ENCODE measurements at places on chromosomes 6 and 20.

DNA sequence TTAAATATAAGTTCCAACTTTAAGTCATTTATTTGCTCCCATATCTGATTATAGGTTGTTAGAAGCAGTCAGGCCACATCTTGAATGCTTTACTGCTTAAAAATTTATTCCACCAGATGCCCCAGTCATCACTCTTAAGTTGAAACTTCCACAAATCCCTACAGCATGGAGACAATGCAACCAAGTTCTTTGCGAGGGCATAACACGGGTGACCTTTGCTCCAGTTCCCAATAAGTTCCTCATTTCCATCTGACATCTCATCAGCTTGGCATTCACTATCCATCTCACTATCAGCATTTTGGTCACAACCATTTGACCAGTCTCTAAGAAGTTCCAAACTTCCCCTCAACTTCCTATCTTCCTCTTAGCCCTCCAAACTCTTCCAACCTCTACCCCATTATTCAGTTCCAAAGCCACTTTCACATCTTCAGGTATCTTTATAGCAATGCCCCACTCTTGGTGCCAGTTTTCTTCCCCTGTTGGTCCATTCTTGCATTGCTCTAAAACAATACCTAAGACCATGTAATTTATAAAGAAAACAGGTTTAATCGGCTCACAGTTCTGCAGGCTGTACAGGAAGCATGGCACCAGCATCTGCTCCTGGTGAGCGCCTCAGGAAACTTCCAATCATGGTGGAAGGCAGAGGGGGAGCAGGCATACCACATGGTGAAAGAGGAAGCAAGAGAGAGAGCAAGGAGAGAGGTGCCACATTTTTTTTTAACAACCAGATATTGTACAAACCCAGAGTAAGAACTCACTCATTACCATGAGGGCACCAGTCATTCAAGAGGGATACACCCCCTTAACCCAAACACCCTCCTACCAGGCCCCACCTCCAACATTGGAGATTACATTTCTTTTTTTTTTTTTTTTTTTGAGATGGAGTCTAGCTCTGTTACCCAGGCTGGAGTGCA lies 15.9 kb upstream of the ITPR3 start:
- peak; percentile 60 for DNase-seq

DNA sequence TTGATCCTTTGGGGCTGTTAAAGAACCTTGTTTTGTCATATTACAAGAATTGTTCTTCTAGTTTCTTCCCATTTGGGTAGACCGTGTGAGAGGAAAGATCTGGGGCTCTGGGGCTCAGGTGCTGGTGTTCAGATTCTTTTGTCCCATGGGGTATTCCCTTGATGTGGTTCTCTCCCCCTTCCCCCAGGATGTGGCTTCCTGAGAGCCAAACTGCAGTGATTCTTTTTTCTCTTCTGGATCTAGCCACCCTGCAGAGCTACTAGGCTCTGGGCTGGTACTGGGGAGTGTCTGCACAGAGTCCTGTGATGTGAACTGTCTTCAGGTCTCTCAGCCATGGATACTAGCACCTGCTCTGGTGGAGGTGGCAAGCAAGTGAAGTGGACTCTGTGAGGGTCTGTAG lies 480.5 kb upstream of the MAN1A1 start:
- DNase-seq: no peak

DNA sequence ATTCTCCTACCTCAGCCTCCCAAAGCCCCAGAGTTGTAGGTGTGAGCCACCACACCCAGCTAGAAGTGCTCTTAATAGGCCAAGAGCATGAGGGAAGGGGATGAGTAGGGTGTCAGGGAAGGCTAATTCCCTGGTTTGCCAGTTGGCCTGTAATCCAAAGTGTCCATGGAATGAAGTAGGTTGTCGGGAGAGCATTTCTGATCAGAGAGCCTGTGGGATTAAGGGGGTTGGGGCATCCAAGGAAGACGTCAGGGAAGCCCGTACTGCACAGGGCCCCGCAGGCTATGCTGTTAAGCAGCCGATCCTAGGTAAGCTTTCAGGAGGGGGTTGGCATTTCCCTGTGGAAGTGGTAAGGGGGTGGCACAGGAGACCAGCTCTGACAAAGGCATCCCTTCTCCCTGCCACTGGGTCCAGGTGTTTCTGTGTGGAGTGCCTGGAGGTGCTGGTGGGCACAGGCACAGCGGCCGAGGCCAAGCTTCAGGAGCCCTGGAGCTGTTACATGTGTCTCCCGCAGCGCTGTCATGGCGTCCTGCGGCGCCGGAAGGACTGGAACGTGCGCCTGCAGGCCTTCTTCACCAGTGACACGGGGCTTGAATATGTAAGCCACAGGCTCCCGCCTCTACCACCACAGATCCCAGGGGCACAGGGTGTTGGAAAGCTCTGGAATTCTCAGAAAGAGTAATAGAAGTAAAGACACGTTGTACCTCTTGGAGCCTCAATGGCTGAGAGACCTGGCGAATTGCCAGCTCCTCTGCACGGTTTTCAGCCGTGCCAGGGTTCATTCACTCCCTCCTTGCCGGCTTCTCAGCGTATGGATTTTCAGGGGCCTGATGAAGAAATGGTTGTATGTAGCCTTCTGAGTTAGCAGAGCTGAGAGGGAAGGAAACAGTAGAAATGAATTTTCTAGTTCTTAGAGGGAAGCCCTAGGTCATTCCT lies 21.4 kb upstream of the MAPRE1 start:
- DNase-seq: no peak

- no peak for DNase-seq
Measured at GRCh38 chr6:75941509-75941908, 131.0 kb downstream of the IMPG1 start.

DNA sequence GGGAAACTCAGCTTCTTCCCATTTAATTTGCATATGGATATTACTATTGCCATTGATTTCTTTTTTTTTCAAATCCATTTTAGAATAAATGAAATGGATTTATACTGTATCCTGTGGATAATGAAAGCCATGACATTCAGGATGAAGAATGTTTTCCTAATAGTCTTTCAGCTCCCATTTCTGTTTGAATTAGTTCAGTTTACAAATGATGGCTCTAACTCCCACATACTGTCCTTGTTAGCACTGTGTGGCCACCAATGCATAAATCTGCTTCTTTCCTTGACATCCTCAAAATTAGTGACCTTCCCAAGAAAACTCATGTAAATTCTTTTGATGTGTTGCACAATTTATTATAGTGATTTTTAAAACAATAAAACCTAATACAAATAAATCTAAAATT lies 693.2 kb upstream of the GJE1 start:
- no peak for DNase-seq

- peak; percentile 78 for DNase-seq
Measured at GRCh38 chr6:148557796-148558321, 189.0 kb upstream of the UST start.

DNA sequence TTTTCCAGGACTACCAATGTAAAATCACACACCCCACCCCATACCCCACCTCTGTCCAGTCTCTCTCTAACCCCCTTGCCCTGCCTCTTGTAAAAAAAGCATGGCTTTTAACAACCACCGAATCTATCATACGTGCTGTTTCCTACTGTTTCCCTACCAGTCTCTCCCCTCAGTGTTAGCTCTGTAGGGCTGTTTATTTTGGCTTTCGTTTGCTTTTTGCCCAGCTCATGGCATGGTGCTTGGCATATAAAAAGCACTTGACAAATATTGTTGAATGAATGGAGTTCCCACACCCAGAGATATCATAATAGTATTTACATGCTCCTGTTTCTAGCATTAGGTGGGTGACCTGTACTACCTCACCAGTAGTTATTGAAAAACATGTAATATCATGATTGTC lies 148.2 kb downstream of the OPRM1 start:
- no peak for DNase-seq

GRCh38 chr6:146905181-146905704 lies 299.0 kb upstream of the STXBP5 start:
- no peak for DNase-seq

DNA sequence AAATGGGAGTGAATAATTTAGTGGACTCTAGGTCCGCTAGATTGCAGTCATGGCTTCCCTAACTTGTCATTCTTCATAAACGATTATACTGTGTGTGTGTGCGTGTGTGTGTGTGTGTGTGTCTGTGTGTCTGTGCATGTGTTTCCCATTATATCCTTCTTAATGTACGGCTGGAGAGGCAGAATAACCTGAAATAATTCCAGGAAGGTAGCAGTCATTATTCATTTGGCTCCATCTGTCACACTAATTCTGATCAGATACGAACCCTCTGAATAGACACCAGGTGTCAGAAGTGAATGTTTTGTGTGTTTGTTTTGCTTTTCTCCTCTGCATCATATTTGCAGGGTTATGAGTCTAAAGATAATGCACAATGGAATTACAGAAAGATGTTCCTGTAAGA lies 372.9 kb downstream of the DOK5 start:
- DNase-seq: no peak

GRCh38 chr6:164887660-164888059 lies 421.7 kb downstream of the C6orf118 start:
- DNase-seq: no peak

DNA sequence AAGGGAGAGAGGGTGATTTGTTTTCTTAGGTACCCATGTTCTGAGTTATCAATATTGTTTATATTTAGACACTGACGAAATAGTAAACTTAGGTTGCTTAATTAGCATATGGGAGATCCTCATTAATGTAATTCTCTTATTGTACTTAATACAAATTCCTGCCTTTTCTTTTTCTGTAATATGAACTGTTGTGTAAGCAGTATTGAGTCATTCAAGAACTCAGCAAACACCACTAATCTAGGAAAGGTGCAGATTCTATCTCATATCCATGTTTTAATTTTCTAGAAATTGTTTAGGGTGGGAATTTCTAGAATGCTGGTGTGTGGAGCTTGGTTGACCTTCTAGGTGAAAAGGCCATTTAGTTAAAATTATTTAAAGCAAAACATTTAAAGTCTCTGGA lies 216.0 kb downstream of the ZFAND3 start:
- DNase-seq: peak; percentile 0

DNA sequence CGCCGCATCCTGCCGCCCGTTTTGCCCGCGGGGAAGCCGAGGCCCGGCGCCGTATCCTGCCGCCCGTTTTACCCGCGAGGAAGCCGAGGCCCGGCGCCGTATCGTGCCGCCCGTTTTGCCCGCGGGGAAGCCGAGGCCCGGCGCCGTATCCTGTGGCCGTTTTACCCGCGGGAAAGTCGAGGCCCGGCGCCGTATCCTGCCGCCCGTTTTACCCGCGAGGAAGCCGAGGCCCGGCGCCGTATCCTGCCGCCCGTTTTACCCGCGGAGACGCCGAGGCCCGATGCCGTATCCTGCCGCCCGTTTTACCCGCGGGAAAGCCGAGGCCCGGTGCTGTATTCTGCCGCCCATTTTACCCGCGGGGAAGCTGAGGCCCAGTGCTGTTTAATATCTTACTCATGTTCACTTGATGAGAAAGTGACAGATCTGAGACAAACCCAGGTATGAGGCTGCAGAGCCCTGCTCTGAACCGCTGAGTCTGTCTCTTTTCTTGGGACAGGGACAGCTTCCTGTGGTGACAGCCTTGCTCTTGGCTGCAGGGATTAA lies 129.4 kb downstream of the CDH26 start:
- DNase-seq: no peak

Measured in inflammatory macrophage (primary cell).